ENCODE measurements at places on chromosomes 6 and 20.

DNA sequence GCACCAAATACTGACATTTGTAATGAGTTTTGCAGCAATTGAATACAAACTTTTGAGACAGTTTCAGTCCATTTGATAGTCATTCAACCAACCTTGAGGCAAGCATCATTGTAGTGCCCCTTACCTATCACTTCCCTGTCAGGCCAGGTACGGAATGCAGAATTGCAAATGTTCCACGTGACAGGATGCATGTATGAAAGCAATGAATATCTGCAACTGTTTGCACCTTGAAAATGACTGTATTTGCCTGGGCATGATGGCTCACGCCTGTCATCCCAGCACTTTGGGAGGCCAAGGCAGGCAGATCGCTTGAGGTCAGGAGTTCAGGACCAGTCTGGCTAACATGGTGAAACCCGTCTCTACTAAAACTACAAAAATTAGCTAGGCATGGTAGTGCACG is 146.0 kb upstream of the SCGN start:
- DNase-seq: no peak

GRCh38 chr6:160750276-160750689 is 48.2 kb downstream of the PLG start:
- DNase-seq: no peak

GRCh38 chr6:44254191-44255104 is 2.9 kb downstream of the SLC35B2 start:
- DNase-seq: no peak

DNA sequence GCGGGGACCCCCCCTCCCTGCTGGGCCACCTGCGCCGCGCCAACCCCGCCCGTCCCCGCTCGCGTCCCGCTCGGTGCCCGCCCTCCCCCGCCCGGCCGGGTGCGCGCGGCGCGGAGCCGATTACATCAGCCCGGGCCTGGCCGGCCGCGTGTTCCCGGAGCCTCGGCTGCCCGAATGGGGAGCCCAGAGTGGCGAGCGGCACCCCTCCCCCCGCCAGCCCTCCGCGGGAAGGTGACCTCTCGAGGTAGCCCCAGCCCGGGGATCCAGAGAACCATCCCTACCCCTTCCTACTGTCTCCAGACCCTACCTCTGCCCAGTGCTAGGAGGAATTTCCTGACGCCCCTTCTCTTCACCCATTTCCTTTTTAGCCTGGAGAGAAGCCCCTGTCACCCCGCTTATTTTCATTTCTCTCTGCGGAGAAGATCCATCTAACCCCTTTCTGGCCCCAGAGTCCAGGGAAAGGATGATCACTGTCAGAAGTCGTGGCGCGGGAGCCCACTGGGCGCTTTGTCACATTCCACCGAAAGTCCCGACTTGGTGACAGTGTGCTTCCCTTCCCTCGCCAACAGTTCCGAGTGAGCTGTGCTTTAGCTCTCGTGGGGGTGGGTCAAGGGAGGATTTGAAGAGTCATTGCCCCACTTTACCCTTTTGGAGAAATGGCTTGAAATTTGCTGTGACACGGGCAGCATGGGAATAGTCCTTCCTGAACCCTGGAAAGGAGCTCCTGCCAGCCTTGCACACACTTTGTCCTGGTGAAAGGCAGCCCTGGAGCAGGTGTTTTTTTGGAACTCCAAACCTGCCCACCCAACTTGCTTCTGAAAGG is 2.1 kb downstream of the VEGFA start:
- DNase-seq: peak; percentile 21

DNA sequence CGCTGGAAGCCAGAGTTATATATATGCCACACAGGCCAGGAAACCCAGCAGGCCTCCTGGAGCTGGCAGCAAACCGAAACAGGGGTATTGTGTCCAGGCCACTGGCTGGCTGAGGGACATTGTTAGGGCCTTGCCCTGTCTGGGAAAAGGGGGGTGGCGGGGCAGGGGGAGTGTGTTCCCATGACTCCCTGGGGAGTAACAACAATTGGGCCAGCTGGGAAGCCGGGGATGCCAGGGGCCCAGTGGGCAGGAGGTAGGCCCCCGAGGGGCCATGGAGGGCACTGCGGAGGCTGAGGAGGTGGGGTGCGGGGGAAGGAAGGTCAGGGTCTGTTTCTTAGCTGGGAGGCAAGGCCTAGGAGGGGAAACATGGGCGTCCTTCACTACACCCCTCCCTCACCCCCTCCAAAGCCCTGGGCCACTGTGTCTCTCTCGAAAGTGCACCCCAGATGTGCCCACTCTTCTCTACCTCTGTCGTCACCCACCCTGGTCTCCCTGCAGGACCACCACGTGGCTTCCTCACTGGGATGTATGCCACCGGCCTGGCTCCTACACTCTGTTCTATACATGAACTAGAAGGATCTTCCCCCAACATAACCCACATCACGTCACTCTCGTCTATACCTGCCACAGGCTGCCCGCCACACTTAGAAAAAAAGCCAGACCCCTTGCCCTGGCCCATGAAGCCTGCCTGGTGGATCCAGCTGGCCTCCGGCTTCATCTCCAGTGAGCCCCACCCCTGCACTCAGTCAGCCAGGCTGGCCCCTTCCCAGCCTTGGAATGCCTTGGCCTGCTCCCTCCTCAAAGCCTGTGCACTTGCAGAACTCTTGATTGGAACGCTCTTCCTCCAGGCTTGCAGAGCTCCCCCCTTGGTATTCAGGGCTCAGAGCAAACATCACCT is 7.8 kb upstream of the E2F1 start:
- no peak for DNase-seq

GRCh38 chr20:45751721-45752120 is 29.6 kb downstream of the SPINT4 start:
- no peak for DNase-seq

Measured in activated naive CD4-positive, alpha-beta T cell (primary cell).